ENCODE measurements at places on chromosomes 7 and 10.
A peak's percentile ranks its signal among the peaks of the same experiment; 100 is the strongest.

- DNase-seq = peak; percentile 90
These were observed 95.5 kb upstream of the KCNIP2 start for GRCh38 chr10:101939008-101939648.

DNA sequence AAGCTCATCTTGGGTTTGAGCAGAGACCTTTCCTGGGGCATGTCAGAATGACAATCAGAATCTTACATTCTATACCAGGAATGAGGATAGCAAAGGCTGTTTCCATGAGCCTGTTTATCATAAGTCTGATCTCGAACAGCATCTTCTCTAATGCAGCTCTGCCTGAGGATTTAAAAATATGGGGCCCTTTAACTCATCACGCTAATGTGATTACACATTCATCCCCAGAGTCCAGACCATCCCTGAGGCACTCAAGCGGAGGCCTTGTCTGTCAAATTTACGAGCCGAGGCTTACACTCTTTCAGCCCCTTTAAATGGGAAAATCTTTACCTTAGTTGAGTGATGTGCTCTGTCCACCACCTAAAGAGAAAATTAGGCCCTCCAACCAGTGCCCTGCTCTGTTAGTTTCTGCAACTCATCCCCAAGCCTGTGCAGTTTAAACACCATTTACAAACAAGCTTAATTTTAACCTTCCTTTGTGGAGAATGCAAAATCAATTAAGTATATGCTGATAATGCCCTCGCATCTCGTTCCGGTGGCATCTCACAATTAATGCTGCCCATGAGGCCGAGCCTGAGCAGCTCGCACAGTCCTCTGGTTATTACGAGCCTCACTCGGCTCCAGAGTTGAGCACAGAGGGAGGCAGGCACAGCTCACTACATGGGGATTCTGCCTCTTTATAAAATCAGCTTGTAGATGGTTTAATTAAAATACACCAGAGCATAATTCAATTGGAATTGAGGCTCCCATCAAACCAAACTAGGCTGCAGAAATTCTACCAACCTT, 16.0 kb downstream of the CHST15 start:
- no peak for DNase-seq

- no peak for DNase-seq
These were observed 56.6 kb upstream of the BET1 start for GRCh38 chr7:94060752-94061151.

GRCh38 chr7:139169816-139170215, 60.3 kb upstream of the ZC3HAV1 start:
- DNase-seq = no peak

DNA sequence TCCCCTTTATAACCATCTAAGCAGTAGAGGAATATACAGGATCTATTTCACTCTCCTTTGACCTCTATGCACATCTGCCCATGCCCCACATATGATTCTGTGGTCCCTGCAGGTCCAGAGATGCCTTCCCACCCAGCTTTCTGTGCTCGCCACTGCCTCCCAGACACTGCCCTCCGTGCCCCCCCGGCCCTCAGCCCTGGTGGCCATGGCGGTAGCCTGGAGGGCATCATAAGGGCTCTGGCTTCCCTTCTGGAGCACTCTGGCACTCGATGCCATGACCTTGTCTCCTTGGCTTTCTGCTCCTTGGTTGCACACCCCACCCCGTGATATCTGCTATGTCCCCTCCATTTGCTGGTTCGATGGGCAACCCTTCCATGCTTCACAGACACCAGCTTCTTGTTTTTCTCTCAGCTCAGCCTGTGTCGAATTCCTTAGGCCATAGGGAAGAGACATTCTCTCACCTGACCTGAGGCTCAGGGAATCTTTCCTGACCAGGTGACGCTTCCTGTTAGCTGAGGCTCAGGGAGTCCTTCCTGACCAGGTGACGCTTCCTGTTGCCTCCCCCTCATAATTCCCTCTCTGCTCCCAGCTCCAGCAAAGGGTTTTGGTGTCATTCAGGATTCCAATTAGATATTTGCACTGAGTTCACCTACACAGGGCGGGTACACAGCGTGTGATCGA, 100.4 kb upstream of the GLI3 start:
- DNase-seq = no peak
